ENCODE measurements at places on chromosomes 12 and 14.

GRCh38 chr12:102970780-102971179 is 13.3 kb downstream of the ASCL1 start:
- DNase-seq, result no peak

- DNase-seq, result peak; percentile 72
These were observed 747 bp downstream of the IRF2BPL start for GRCh38 chr14:77027538-77028383.

- peak; percentile 35 for DNase-seq
These were observed 613.8 kb downstream of the VRK1 start for GRCh38 chr14:97410667-97411620.

GRCh38 chr12:122848471-122849351 is 13.5 kb downstream of the HIP1R start:
- DNase-seq, result no peak

- DNase-seq, result peak; percentile 95
These were observed 5.7 kb downstream of the PAWR start for GRCh38 chr12:79685068-79685467.

DNA sequence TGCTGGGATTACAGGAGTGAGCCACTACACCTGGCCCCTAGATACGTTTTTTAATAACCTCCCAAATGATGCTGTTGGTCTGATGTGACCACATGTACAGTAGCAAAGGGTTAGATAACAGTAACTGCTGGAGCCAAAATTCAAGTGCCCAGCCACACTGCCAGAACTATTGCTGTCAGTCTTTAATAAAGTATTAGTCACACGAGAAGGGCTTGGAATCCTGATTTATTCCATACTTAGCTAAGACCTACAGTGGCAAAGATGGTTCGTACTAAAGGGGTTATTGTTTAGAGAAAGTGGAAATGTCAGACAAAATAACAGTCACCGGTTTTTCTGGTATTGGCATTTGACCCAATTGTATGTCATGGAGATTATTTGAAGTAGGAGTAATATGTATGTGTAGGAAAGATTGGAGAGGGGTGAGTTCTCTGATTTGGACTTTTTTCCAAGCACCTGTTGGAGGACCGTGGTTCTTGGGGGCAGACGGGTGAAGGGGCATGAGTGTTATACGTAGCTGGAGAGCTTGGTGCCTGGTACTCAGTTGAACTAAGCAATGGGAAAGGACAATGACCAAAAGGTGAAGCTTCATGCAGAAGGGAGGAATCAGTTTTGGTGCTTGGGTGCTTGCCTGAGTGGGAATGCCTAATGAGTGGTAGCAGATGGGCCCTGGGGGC is 9.7 kb downstream of the TUBA1C start:
- DNase-seq, result peak; percentile 45

DNA sequence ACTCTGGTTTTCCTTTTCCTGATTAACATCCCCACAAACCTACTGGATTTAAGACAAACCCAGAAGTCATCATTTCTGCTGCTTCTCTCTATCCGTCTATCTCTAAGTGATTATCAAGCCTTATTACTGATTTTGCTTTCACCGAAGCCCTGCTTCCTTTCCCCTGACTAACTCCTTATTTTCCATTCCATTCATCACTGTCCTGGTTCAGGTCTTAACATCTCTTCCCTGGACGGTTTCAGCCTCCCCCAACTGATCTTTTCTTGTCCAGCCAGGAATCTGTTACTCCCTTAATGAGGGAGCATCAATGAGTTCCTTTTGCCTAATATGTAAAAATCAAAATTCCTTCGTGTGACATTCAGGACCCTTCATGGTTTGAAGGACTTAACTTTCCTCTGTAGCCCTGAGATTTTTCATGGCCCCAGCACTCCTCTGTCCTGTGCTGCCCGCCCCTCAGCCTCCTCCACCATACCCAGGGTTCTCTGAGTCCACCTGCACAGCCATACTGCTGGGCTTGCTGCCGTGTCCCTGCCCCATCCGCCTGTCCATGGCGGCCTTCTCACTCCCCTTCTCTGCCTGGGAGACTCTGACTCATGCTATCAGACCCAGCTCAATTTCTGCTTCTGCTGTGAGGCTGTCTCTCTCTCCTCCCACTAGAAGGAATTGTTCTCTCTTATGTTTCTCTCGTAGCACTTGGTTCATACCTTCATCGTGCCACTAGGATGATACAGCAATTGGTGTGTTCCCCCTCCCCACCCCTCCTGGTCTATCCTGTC is 167.8 kb upstream of the HIF1A start:
- peak; percentile 85 for DNase-seq
